GM18507 (cell line): ENCODE measurements at places on chromosomes 13 and 19.

GRCh38 chr19:14096272-14096992 is 5.9 kb upstream of the SAMD1 start:
- no peak for DNase-seq

GRCh38 chr19:10677751-10678150 is 23.5 kb upstream of the QTRT1 start:
- DNase-seq = no peak

DNA sequence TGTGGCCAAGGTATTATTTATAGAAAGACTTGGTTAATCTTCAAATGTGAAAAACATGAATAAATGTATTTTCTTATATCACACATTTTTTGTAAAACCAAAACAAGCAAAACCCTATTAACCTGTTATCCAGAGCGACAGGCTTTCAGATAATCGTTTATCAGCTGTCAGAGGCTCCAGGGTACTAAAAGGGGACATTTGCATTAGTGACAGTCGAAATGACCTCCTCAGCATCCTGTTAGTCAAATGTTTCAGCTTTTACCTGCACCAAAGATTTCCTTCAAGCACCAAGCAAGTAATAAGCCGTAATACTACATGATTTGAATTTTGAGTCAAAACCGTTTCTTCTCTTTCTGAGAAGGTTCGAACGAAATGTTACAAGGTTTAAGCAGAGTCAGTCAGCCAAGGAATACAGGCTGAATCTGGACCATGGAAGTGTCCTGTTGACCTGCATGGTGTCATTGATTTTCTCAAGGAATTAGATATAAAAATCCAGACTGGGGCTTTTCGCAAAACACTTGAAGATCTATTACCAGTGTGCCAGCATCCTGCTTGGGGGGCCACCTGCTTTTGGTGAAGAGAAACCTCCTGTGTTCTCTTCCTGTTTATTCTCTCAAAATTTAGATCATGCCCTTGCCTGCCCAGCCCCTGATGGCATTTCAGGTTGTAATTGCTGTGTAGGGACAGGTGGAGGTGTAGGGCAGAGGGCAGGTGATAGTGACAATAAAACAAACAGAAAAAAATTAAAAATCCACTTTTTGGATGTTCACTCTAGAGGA is 11.3 kb upstream of the RFC3 start:
- DNase-seq = no peak

DNA sequence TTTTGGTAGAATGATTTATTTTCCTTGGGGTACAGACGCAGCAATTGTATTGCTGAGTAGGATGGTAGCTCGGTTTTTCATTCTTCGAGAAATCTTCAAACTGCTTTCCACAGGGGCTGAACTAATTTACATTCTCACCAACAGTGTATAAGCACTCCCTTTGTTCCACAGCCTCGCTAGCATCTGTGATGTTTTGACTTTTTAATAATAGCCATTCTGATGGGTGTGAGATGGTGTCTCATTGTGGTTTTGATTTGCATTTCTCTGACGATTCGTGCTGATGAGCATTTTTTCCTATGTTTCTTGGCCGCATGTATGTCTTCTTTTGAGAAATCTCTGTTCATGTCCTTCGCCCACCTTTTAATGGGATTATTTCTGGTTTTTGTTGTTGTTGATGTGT is 54.8 kb upstream of the UQCRFS1 start:
- DNase-seq = no peak

DNA sequence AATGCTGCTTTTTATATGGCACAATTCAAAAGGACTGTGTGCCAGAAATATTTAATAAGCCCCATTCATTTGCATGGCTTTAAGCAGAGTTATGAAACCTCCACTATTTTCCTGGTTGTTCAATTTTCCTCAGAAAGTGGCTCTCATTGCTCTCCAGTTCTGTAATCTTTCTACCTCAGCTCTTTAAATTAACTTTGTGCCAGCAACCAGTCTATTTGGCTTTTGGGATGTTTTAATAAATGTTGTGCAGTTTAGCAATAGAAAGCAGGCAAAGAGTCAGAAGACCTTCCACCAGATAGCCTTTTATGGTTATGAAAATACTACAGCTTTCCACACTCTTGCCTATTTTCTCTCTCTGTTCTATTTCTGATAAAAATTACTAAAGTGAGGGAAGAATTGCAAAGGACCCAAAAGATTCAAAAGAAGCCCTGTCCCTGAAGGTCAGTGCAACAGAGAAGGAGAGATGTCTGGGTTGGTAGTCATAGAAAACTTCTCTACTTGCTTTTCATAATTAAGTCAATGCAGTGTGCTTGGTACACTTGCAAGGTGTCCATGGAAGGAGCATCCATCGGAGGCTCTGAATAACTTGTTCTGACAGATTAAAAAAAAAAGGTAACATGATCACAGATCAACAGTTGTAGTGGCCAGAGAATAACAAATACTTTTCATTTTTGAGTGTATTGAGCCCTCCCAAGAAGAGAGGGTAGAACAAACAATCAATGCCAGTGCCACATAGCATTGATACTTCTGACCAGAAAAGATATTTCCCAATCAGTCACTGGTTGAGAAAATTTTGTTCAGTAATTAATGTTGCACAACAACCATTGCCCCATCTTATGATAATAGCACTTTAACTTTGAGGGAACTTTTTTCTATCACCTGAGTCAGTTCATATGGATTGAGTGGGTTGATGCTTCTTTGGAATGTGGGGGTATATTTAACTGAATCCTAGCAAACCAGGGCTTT is 48.4 kb upstream of the SPRY2 start:
- DNase-seq = no peak

DNA sequence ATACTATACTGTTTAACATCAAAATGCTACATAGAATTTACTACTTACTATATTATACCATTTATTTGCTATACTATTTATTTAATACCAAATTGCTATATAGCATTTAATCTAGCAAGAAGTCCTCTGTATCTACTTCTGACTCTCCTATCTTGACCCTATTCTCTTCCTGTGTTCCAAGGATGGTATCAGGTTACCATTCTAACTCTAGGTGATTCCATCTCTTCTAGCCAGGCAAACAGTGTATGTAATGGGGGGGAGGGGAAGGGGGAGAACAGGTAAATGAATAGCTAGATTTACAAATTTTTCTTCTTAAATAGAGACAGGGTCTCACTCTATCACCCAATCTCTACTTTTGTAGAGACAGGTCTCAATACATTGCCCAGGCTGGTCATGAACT is 200.3 kb downstream of the DIAPH3 start:
- no peak for DNase-seq

DNA sequence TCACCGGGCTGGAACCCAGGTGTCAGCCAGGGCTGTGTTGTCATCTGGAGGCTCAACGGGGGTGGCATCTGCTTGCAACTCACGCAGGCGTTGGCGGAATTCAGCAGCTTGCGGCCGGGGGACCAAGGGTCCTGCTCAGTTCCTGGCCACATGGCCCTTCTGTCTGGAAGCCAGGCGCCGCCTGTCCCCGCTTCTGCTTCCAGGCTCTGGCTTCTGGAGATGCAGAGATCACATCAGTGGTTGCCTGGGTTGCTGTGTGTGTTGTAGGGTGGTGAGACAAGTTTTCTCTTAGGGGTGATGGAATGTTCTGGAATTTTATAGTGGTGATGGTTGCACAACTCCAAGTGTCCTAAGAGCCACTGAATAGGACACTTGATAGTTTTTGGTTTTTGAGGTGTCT is 5.0 kb downstream of the ADAT3 start:
- DNase-seq = no peak
